ENCODE measurements at places on chromosomes 11 and 22.

GRCh38 chr11:33323421-33323820 lies 66.2 kb downstream of the HIPK3 start:
- no peak for DNase-seq

GRCh38 chr11:2844116-2844842 lies 41.3 kb downstream of the CDKN1C start:
- no peak for DNase-seq

GRCh38 chr22:50452649-50453048 lies 22.2 kb downstream of the SBF1 start:
- no peak for DNase-seq

DNA sequence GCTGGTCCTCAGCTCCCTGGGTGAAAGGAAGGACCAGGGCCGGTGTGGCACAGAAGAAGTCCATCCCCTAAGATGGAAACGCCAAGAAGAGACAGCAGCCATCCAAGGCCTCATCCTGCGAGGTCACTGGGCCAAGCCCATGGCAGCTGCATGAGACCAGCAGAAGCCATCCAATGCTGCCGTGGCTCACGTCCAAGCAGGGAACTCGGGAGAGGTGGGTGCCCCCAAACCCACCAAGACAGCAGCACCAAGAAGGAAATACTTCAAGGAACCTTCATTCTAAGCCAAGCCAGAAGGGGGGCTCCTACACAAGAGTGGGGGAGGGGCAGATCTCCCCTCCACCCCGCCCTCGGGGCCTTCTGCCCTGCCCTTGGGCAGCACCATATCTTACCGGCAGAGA lies 49.6 kb downstream of the IGSF9B start:
- no peak for DNase-seq
